Fibroblast of the aortic adventitia (primary cell): ENCODE measurements at places on chromosomes 6 and 20.

- DNase-seq = no peak
Measured at GRCh38 chr6:4808396-4808795, 32.2 kb downstream of the CDYL start.

GRCh38 chr6:165766026-165766425 is 103.0 kb upstream of the PDE10A start:
- no peak for DNase-seq

DNA sequence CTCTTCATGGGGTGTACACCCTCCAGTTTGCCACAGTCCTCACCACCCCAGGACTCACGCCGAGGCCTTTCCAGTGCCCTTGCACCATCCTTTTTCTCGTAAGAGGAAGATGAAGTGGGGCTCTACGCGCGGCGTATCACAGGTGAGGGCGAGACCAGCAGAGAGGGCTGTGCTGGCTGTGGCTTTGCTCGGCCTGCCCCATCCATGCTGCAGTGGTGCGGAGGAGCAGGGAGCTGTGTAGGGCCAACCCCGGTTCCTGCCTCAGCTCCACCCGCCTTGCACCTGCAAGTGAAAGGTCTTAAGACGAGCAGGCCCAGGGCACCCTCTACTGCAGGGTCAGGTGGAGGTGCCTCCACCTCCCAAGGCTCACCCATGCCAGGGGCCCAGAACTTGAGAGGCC is 24.1 kb downstream of the RBCK1 start:
- no peak for DNase-seq

GRCh38 chr6:2684766-2685754 is 65.7 kb downstream of the MYLK4 start:
- DNase-seq = no peak

GRCh38 chr20:6855104-6855503 is 87.6 kb downstream of the BMP2 start:
- no peak for DNase-seq

GRCh38 chr6:37802810-37803209 is 16.7 kb upstream of the ZFAND3 start:
- no peak for DNase-seq
